Cerebellar nuclear complex (tissue), 1 donor: ENCODE measurements at places on chromosomes 5 and 9.

DNA sequence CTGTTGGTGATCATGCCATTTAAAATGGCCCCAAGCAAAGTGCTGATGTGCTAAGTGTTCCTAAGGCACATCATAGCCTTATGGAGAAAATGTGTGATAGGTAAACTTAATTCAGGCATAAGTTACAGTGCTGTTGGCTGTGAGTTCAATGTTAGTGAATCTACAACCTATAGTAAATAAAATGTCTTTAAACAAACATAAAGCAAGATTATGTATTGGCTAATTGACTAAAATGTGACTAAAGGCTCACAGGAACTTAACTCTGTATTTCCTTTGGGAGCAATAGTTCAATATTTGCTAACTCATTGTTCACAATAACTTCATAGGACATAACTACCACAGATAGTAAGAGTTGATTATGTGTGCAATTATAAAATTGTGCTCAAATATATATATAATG, 49.4 kb upstream of the LRRC19 start:
- DNase-seq: no peak

GRCh38 chr5:91219803-91220371, 163.2 kb downstream of the ARRDC3 start:
- no peak for DNase-seq

- no peak for DNase-seq
These were observed 33.0 kb downstream of the FGF10 start for GRCh38 chr5:44356231-44356630.

DNA sequence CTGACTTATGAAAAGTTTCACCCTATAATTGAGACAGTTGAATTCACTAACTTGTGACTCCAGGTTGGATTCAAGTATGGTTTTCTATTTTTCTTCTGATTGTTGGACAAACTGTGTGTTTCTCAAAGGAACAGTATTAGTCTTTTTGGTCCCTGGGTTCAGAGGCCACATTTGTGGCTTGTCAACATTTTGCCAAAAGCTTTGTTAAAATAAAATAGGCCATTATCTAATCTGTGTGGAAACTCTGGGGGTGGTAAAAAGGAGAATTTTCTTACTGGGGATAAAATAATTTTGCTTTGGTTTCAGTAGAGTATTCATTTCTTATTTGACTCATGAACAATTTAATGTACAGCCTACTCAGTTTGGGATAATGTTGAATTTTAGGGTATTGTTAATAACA, 166.3 kb downstream of the TMEM167A start:
- DNase-seq: no peak

DNA sequence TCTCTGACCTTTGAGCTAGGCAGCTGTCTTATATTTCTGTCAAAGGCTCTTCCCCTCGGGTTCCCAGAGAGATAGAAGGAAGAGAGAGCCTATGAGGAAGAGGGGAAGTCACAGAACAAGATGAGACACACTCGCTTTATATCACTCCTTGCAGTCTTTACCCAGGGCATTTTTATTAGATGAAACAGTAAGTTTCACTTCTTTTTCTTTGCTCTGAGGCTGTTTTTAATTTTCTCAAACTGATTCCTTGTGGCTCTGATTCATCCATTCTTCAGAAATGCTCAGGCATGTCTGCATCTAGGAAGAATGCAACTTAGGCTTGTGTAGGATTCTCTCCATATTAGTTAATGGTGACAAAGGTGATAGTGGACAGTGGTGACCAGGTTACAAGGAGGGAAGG, 132.9 kb upstream of the CHD1 start:
- no peak for DNase-seq

- no peak for DNase-seq
These were observed 446.8 kb downstream of the CCDC171 start for GRCh38 chr9:15999422-16000339.

DNA sequence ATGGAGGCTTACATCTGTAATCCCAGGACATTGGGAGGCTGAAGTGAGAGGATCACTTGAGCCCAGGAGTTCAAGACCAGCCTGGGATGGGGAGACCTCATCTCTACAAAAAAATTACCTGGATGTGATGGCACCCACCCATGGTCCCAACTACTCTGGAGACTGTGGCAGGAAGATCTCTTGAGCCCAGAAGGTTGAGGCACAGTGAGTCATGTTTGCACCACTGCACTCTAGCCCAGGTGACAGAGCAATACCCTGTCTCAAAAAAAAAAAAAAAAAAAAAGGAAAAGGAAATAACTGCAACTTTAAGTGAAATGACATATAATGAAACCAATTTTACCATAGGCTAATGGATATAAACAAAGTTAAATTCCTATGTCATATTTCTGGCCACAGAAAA, 152.1 kb upstream of the DHFR start:
- DNase-seq: no peak

DNA sequence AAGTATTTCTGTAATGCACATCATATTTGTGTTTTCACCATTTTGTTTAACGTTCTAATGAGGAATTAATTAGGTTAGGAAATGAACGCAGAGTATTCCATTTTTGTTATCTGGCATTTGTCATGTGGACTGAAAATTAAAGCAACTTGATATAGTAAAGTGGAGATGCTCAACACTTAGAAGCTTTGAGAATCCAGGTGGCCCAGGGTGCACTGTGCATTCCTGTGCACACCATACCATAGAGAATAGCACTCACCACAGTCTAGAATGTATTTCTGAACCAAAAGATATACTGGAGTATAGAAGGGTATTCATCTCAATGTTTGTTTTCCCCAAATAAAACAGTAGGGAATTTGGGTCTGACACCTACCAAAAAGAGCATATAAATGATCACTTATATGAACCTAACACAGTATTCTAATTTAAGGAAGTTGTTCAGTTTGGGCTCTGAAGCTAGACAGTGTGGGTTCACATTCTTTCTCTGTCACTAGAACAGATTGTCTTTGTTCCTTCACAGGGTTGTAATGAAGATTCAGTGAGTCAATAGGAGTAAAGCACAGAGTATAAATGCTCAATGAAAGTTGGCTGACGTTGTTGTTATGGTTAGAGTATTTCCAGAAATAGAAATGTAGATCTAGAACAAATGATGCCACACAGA, 125.6 kb upstream of the DMRT1 start:
- DNase-seq: no peak

DNA sequence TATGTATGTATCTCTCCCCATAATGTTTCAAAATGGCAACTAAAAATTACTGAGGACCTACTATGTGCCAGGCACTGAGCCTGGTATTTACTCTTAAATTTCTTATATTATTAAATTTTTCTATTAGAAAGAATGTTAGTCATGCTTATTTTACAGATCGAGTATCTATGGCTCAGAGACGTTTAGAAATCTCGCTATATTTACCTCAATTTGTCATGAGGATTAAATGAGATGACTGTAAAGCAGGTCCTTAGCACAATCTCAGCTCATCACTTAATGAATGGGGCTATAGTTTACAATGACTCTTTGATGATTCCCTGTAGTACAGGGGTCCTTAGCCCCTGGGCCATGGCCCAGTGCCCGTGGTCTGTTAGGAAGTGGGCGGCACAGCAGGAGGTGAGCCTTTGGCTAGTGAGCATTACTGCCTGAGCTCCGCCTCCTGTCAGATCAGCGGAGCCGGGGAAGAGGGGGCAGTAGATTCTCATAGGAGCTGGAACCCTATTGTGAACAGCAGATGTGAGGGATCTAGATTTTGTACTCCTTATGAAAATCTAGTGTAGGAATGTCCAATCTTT, 15.5 kb downstream of the ENC1 start:
- DNase-seq: no peak
